MM.1S (cell line): ENCODE measurements at places on chromosomes 3 and 15.

DNA sequence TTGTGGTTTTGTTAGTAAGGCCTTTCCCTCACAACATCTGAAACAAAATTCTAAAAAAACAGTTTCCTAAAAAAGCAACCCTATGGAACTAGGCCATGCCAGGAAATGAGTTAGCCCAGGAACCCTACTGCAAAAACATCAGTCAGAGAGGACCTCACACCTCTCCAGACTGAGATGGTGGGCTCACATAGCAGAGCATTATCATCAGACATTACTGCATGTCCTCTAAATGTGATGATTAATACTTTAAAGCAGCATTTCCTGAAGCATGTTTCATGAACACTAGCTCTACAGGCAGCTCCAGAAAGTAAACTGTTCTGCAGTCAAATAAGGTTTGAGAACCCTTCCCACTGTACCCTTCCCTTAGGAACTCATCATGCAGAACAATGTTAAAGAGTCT, 232.3 kb upstream of the MRPL3 start:
- H3K4me3 ChIP-seq, result no peak overlapping the region
- H3K27me3 ChIP-seq, result no peaks in the 10 kb centered on the region
- no peak for DNase-seq
- no peak overlapping the region for H3K27ac ChIP-seq
- H3K36me3 ChIP-seq, result no peaks in the 10 kb centered on the region

DNA sequence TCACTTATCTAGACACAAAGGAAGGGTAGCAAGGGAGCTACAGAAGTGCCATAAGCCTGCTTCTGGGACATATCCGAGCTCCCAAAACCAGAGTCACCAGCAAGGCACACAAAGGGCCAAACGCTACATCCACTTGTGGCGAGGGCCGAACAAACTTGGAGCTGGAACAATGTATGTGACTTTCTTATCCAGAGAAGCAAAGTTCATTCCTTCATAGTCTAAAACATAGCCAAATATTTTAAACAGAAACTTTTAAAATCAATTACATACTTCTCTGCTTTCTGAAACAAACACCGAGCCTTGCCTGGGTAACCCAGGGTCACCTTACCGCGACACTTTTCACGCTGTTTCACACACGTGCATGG, 15.9 kb downstream of the ZXDC start:
- no peak overlapping the region for H3K4me3 ChIP-seq
- peaks cover 17% of the 10 kb centered on the region for H3K36me3 ChIP-seq
- no peaks in the 10 kb centered on the region for H3K27me3 ChIP-seq
- DNase-seq, result no peak
- no peak overlapping the region for H3K27ac ChIP-seq
- H3K4me1 ChIP-seq, result no peaks in the 10 kb centered on the region

DNA sequence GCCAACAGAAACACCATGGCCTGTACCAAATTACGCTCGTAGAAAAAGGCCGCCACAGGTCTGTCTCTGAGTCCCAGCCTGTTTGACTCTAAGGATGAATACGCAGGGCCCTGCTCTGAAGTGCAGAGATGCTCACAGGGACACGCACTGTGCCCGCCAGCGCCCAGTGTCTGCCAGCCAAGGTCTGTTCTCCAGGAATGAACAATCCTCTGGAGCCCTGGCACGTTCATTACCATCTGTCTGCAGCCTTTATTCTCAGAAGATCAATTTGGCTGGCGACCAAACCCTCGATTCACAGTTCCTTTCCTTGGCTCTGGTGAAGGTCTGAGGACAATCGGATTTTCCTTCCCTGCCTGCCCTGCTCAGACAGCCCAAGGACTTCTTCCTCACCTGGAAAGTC, 66.3 kb downstream of the NIPA2 start:
- H3K4me1 ChIP-seq, result no peaks in the 10 kb centered on the region
- no peak for DNase-seq
- H3K27ac ChIP-seq, result no peak overlapping the region
- H3K27me3 ChIP-seq, result no peaks in the 10 kb centered on the region
- H3K4me3 ChIP-seq, result no peak overlapping the region

GRCh38 chr3:75906555-75907112, 121.3 kb upstream of the ZNF717 start:
- H3K27me3 ChIP-seq, result no peaks in the 10 kb centered on the region
- H3K36me3 ChIP-seq, result no peaks in the 10 kb centered on the region
- no peak overlapping the region for H3K27ac ChIP-seq
- H3K4me3 ChIP-seq, result no peak overlapping the region
- no peak for DNase-seq

DNA sequence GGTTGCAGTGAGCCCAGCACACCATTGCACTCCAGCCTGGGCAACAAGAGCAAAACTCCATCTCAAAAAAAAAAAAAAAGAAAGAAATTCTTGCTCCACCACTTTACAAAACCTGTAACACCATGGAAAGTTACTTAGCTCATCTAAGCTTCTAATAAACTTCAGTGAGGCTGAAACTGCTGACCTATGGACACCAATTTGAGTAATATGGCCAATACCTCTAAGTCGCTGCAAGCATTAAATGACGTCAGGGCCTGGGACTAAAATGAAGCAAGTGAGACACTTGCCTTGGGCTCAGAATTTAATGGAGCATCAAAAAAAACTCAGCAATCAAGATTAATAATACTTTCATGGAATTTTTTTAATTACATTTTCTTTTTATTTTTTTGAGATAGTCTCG, 42.5 kb downstream of the ZMAT3 start:
- no peak overlapping the region for H3K4me3 ChIP-seq
- H3K36me3 ChIP-seq, result no peaks in the 10 kb centered on the region
- DNase-seq, result no peak

GRCh38 chr15:66797921-66798320, 95.9 kb downstream of the SMAD6 start:
- H3K27me3 ChIP-seq, result no peaks in the 10 kb centered on the region
- no peak overlapping the region for H3K27ac ChIP-seq
- H3K4me1 ChIP-seq, result no peaks in the 10 kb centered on the region
- no peak for DNase-seq

- no peaks in the 10 kb centered on the region for H3K27me3 ChIP-seq
- H3K4me1 ChIP-seq, result no peaks in the 10 kb centered on the region
- no peak overlapping the region for H3K4me3 ChIP-seq
- H3K36me3 ChIP-seq, result no peaks in the 10 kb centered on the region
Measured at GRCh38 chr3:160134964-160135363, 90.3 kb upstream of the C3orf80 start.

GRCh38 chr15:60442763-60443162, 36.2 kb downstream of the ICE2 start:
- no peak for DNase-seq
- no peaks in the 10 kb centered on the region for H3K4me1 ChIP-seq
- no peaks in the 10 kb centered on the region for H3K36me3 ChIP-seq
- H3K27me3 ChIP-seq, result no peaks in the 10 kb centered on the region
- no peak overlapping the region for H3K4me3 ChIP-seq

DNA sequence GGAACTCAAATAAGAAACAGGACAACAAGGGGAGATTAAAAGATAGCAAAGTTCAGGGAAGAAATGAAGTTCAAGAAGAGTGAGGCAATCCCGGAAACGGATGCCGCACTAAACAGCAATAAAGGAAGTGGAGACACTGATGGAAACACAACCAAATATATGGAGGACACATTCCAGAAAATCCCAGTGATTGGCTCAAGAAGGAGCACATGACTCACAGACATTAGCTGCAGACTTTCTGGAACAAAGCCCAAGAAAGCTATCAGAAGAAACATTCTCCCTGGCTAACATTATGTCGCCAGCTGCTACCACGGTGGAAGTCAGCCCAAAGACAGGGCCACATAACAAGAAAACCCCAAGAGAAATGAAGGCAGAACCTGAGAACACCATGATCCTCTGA, 18.1 kb upstream of the VGLL4 start:
- H3K36me3 ChIP-seq, result no peaks in the 10 kb centered on the region
- no peak overlapping the region for H3K4me3 ChIP-seq
- H3K4me1 ChIP-seq, result no peaks in the 10 kb centered on the region
- no peak overlapping the region for H3K27ac ChIP-seq
- DNase-seq, result no peak

DNA sequence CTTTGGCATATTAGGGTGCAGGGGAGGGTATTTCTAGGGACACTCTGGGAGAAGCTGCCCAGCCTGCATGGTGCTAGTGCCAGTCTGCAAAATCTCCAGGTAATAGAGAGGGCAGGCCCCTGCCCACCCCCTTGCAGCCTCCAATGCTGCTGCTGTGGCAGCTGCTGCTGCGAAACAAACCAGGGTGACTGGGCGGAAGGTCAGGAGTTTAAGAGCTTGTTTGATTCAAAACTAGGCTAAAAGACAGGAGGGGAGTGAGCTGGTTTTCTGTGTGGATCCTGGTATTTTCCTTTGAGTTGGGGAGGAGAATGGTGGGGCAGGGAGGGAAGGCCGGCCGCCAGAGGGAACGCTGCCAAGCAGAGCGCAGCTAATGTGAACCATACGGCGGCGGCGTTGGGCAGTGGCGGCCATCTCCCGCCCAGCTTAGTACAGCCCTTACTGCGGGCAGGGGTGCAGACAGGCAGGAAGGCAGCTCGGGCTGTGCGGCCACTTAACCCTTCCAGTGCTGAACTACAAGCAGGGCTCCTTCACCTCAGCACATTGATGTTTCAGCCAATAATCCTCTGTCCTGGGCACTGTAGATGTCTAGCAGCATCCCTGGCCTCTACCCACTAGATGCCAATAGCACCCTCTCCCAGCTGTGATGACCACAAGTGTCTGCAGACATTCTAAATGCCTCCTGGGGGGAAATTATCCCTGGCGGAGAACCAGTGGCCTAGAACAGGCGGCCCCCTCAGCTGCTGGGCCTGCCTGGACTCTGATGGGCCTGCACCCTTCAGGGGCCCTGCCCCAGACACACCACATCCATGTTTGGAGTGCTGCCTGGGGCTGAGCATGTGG, 125.7 kb downstream of the EEFSEC start:
- no peaks in the 10 kb centered on the region for H3K27me3 ChIP-seq
- no peak for DNase-seq
- no peaks in the 10 kb centered on the region for H3K36me3 ChIP-seq
- H3K27ac ChIP-seq, result no peak overlapping the region

- H3K27ac ChIP-seq, result no peak overlapping the region
- no peak for DNase-seq
- no peaks in the 10 kb centered on the region for H3K4me1 ChIP-seq
- H3K27me3 ChIP-seq, result peaks cover 10% of the 10 kb centered on the region; the same call in 1 of the 2 replicates
- no peak overlapping the region for H3K4me3 ChIP-seq
Measured at GRCh38 chr15:66017000-66017399, 147.7 kb downstream of the RAB11A start.

GRCh38 chr3:168476360-168476980, 380.7 kb upstream of the GOLIM4 start:
- H3K36me3 ChIP-seq, result no peaks in the 10 kb centered on the region
- H3K27ac ChIP-seq, result no peak overlapping the region
- H3K27me3 ChIP-seq, result no peaks in the 10 kb centered on the region
- H3K4me3 ChIP-seq, result no peak overlapping the region

DNA sequence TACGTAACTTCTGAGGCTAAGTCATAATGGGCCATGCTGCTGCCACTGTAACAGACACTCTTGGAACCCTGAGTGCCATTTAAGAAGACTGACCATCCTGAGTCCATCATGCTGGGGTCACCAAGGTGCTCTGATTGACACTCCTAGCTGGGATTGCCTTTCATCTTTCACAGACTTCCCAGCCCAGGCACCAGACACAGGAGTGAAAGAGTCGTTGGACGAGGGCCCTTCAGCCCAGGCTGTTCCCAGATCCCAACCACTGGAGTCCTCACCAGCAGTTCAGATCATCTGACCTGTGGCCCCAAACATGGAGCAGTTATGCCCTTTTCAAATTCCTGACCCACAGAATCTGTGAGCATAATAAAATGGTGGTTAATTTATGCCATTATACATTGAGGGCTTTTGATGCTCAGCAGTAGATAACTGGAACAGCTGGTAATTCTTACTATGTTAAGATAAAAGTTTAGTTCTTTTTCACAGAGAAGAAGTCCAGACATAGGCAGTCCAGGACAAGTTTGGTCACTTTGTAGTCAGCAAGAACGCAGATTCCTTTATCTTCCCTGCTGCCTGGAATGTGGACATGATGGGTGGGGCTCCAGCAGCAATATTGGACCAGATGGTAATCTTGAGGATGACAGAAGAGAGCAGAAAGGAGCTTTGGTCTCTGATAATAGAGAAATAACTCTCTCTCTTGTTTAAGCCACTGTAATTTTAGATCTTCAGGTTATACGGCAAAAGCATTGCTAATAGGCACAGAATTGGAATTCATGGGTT, 7.3 kb upstream of the EHD4 start:
- no peaks in the 10 kb centered on the region for H3K27me3 ChIP-seq
- no peaks in the 10 kb centered on the region for H3K36me3 ChIP-seq
- DNase-seq, result no peak

DNA sequence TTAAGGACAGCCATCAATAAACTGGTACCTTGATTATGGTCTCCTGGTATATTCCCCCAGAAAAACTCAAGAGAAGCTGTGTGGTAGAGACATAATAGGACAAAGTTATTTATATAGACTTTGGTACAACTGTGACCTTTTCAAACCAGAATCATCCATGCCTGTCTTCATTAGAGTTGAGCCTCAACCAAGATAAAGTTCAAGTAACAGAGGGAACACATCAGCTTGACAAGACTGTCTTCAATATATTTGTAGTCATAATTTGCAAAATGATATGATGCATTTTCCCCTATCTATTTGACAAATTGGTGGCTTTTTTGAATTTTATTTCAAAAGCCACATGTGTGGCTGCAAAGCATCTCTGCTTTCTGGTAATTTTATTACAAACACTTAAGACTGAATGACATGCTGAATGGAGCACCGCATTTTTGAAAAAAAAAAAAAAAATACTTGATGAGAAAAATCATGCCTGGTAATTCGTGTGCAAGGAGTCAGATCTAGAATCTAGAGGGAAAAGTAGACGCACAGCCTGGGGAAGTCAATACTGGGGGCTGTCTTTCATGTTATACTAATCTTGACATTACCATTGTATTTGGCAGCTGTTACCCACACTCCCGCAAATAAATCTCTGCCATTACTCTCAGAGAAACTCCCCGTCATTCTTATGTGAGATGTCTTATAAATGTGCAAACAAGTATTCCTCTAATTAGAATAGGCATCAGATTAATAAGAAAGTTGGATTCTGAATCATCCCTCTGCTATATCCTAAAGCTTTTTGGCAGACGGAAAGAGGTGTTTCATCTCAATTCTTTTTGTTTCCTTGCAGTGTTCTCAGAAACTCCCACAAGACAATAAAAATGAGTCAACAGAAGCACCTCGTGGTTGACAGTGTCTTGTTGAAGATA, 554.8 kb upstream of the CBLB start:
- H3K4me1 ChIP-seq, result no peaks in the 10 kb centered on the region
- DNase-seq, result no peak
- no peak overlapping the region for H3K27ac ChIP-seq
- no peaks in the 10 kb centered on the region for H3K36me3 ChIP-seq

DNA sequence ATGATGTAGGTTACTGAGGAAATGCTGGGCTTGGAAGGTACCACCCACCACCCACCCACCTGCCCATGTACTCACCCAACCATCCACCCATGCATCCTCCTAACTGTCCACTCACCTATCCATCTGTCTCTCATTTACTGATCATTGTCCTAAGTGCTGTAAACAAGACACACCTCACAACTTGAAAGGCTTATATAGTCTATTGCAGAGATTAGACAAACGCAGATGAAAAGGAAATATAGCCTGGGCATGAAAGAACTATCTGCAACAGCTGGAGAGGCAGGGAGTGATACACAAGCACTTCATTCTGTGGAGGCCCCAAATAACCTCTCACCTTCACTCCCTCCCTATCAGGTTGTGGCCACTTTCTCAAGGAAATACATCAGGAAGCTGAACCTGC, 54.0 kb downstream of the DAPK2 start:
- H3K27me3 ChIP-seq, result no peaks in the 10 kb centered on the region
- H3K36me3 ChIP-seq, result no peaks in the 10 kb centered on the region
- no peak for DNase-seq
- H3K4me3 ChIP-seq, result no peak overlapping the region

- no peaks in the 10 kb centered on the region for H3K27me3 ChIP-seq
- H3K27ac ChIP-seq, result no peak overlapping the region
- DNase-seq, result no peak
- H3K36me3 ChIP-seq, result no peaks in the 10 kb centered on the region
Measured at GRCh38 chr15:85646538-85647091, 148.1 kb downstream of the KLHL25 start.
